Stimulated activated CD4-positive, alpha-beta T cell treated with anti-CD3 and anti-CD28 coated beads, Interleukin-15, amount 100 ng/mL, for 48 hours (primary cell): ENCODE measurements at places on chromosomes 2 and 18.

DNA sequence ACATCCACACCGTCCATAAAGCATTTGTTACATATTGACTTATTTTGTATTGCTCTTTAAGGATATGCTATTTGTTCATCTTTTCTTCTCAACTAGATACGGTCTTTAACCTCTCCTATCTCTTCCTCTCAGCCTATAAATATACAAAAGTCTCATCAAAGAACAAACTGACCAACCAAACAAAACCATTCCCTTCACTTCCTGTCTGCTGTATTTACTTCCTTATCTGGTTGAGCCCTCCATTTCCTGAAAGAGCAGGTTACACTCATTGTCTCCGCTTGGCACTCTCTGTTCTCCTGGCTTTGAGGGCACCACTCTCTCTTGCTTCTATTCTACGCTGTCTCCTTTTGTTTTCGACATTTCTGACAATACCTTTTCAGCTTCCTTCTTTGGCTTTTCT, 431.9 kb upstream of the TCF4 start:
- no peak for DNase-seq

- DNase-seq = no peak
These were observed 605.5 kb downstream of the EPHA4 start for GRCh38 chr2:220966636-220967035.

DNA sequence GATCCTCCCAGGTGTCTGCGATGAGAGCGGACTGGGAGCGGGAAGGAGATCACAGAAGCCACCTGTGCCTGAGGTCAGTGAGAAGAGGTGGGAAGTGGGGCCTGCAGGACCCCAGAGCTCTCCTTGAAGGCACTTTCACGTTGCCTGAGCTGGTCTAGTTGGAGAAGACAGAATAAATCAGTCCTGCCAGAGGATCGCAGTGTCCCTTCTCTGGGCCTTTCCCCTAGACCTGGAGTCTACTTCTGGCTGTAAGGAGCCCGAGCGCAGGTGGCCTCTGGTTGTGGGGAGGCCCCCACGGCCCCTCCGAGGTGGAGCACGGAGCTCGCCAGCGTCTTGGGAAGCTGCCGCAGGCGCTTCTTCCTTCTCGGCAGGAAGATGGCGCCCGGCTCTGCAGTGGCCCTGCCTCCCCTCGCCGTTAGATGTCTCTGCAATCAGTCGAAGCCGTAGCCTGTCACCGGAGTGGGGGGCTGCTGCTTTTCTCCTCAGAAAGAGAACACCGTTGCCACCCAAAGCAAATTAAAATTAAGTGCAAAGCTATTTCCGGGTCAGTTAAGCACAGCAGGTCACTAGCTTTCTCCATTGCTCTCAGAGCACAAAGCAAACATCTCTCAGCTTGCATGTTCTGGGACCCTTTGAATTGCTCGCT, 212.0 kb upstream of the MYT1L start:
- no peak for DNase-seq

GRCh38 chr18:1999387-1999786, 571.9 kb downstream of the METTL4 start:
- no peak for DNase-seq

GRCh38 chr2:237723602-237724001, 75.0 kb upstream of the RBM44 start:
- no peak for DNase-seq

- no peak for DNase-seq
These were observed 459.4 kb upstream of the MC4R start for GRCh38 chr18:60831971-60832370.

DNA sequence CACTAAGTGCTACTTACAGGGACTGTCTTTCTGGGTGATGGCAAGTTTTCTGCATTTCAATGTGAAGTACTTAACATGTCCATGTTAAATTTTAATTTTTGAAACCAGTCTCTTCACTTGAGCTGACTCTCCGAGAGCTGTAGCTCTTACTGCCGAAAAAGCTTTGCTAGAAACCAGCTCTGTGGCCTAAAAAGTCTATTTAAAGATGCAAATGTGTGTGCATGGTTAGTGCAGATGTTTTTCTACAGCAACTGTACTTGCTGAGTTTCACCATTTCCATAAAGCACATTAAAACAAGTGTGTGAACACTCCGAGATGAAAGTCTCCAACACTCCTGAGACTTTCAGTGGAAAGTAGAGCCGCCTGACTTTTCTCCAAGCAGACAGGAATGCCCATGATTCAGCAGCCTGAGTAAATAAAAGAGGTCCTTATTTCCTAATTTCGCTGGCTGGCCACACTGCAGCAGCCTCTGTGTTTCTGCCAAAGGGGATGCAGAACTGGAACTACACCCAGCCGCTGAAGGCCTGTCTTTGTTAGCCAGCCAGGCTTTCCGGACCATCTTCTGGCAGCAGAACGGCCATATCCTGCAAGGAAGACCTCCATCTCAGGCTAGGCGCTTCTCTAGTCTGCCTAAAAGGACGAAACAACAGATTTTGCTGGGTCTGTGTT, 121.2 kb downstream of the ZNF521 start:
- DNase-seq = no peak

DNA sequence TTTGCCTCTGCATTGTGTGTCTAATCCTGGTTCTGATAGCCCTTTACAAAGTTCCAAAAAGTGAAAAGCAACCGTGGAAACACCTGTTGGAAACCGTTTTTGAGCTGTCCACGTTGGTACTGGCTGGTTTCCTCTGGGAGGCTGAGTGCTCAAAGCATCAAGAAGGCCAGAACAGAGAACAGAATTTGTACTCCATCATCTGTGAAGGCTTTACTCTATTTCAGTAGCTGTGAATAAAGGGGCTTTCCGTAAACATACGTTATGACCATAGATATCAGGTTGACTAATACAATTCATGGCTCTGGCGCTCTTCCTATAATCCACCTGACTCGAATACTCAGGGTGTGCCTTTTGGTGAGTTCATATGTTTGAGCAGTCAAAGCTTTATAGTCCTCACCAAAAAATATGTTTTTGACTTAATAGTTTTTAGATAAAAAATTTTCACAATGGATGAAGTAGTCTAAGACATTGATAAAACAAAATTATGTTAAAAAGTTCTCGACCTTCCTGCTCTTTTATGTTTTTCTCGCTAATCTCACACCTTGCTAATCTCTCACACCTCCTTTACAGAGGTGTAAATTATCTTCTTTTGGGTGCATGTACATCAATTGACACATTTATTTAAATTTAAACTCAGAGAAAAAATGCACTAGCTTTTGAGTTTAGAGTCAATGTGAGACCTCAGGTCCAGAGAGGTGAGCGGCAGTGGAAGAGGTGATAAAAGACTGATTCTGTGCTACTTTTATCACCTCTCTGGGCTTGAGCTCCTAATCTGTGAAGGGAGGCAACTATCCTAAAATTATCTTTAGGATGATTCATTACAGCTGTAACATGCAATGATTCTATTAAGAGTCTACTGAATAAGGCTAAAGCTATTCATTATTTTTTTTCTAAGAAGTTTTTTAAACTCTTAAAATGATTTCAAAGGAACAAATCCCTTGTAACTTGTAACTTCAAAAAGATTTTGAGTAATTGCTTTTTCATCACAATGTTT, 65.3 kb downstream of the CXCR4 start:
- no peak for DNase-seq
